Omental fat pad (tissue), 4 donors: ENCODE measurements at places on chromosomes 7 and 10.

DNA sequence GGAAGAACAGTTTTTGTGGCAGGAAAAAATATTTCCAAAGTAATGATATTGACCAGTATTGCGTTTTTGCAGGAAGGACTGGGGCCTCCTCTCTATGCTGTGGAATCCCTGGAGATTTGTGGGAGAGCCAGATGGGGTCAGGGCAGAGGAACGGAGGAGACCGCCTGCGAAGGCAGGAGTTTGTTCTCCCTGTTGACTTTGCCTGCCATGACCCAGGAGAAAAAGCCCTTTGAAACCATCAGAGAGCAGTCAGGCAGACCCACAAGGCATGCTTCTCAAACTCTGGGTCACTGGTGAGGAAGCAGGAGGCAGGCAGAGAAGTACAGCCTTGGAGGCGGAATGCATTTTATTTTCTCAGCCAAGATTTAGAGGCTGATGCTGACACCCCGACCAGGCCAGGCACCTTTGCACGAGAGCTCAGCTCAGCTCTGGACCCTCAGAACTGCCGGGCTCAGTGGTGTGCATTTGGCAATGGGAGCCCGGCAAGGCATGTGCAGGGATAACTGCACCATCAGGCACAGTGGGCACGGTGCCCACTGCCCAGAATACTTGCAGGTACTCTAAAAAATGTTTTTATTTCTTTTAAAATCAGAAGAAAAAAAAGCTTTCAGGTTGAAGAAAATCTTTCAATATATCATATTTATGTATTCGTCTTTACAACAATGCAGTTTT, 410.4 kb downstream of the RPS24 start:
- DNase-seq: no peak

- no peak for DNase-seq
These were observed 9.0 kb upstream of the CAMK1D start for GRCh38 chr10:12340371-12340770.

DNA sequence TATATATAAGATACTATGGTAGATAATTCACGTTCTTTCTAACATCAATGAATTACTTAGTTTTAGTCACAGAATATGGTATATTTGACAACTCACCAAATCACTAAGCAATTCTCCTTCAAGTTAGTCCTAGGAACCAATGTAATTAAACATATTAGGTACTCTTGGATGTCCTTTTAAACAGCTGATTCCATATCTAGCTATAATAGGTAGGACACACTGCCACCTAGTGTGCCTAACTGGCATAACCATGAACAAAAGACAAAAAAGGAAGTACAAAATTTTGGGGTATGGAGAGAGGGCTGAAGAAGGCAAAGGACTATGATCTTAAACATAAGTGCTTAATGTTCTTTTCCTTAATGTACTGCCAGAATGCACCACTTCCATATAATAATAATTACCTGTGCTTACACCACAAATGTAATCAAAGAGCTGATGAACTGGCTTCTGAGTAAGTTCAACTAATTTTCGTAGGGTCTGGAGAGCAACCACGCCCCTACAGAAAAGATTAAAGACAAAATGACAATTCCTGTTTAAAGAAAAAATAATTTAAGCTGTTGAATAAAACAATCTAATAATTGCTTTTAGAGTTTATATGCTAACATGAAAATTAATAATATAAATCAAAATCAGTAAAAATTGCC, 28.7 kb downstream of the PNPLA8 start:
- peak; percentile 44 for DNase-seq

GRCh38 chr7:46291601-46292150, 370.6 kb upstream of the IGFBP3 start:
- no peak for DNase-seq

- no peak for DNase-seq
These were observed 92.3 kb downstream of the CTNNA3 start for GRCh38 chr10:67603701-67604100.

DNA sequence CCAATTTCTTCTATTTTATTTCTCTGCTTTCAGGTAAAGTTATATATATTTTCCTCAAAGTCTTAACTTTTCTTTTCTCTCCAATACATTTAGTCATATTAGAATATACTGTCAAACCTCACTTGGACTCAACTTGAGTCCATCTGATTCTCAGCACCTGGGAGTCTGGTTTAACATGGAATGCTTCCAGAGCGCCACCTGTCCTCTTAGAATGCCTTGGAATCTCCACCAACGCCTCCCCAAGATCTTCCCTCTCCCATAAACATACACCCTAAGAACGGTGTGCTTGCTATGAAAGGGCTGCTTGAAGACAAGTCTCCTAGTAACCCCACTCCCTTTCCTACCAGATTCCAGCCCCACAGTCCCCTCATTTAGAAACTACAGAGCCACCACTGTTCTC, 229.1 kb upstream of the MKLN1 start:
- no peak for DNase-seq

DNA sequence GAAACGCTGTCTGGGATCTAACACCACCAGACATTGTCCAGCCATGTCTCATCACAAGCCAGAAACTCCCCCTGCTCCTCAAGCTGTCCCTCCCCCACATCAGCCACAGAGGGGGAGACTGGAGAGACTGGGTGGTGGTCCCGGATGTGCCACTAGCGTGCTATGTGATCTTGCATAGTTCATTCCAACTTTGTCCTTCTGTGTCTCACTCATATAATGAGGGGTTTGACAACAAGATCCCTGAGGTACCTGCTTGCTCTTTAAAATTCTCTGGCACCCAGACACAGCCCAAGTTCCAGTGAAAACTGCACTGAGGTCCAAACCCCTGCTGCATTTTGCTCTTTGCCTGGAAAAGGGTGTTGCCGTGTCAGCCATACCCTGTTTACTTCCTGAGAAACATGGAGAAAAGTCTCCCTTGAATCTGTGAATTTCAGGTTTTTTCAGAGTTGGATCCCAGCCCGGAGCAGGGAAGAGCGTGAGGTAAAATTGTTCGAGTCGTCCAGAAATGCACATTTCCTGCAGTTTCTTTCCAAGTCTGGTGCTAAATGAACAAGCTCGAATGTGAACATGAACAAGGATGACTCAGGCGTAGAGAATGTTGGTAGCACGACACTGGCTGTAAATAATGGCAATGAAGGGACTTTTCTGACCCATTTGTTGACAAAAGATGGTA, 156.6 kb downstream of the CCDC3 start:
- DNase-seq: no peak

- no peak for DNase-seq
These were observed 62.7 kb downstream of the CUZD1 start for GRCh38 chr10:122782911-122783310.

DNA sequence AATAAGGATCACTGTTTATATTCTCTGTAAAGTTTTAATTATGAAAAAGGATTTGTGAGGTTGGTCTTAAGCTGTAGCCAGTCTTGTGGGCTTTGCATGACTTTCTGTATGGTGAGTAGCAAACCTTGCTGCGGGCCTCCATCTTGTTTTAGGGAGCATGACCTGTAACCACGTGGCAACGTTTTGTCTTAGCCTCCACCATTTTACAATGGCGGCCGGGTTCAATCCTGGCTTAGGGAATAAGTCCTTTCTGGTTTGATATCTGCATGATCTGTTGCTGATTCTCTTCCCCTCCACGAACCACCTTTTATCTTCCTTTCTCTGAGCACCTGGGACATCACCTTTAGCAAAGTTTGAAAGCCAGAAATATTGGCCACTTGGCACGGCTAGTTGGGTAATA, 32.5 kb upstream of the OPTN start:
- no peak for DNase-seq

DNA sequence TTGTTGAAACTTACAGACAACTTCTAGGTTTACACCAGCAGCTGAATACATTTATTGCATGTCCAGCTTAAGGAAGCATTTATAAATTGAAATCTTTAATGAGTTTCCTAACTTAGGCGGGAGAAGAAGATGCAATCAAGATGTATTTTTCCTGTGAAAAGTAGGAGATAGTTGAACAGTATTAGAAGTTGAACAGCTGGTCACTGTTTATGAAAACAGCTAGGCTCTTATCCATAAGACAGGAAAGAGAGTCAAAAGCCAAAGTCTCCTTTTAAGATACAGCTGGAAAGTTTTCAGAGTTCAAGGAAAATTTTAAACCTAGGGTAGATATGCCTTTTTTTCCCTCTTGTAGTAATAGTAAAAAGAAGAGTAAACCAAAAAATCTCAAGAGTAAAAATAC, 236.1 kb upstream of the FERD3L start:
- DNase-seq: no peak

- no peak for DNase-seq
These were observed 908.0 kb upstream of the SORCS1 start for GRCh38 chr10:108072466-108072865.

GRCh38 chr10:65518379-65518778, 1407.5 kb upstream of the LRRTM3 start:
- DNase-seq: no peak

- no peak for DNase-seq
These were observed 6.0 kb upstream of the MNX1 start for GRCh38 chr7:157016352-157017041.

DNA sequence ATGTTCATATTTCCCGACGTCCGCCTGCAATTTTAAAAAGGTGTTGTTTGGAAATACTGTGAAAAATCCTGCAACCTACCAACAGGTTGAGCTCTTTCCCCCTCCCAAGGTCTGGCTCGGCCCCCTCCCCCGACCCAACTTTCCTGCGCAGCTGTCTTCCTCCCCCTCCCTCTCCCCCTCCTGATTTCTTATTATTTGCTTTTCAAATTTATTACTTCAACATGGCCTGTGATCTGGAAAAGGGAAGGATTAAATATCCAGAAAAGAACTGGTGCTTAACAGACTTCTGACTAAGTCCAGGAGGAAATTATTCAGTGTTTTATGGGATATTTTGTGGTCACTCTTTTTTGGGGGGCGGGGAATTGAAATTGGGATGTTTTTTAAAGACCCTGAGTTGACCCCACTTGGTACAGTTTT, 2.4 kb downstream of the ARID5B start:
- no peak for DNase-seq

DNA sequence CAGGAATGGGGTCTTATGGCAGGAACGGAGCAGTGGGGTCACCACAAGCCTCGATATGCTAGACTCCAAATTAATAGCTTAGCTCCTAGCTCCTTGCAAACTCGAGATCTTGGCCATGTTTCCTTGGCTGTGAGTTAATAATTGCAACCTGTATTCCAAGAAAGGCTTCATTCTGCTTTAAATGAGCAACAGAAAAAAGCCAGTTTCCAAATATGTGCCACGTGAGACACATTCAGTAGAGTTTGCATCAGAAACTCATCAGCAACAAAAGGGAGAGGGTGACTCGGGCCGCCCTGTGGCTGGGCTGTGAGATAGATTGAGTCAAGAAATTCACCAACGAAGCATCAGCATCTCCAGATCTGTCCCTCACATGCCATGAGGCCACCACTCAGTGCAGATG, 112.0 kb downstream of the NPTX2 start:
- no peak for DNase-seq

- DNase-seq: no peak
These were observed 353.3 kb upstream of the VSTM2A start for GRCh38 chr7:54188843-54189242.

DNA sequence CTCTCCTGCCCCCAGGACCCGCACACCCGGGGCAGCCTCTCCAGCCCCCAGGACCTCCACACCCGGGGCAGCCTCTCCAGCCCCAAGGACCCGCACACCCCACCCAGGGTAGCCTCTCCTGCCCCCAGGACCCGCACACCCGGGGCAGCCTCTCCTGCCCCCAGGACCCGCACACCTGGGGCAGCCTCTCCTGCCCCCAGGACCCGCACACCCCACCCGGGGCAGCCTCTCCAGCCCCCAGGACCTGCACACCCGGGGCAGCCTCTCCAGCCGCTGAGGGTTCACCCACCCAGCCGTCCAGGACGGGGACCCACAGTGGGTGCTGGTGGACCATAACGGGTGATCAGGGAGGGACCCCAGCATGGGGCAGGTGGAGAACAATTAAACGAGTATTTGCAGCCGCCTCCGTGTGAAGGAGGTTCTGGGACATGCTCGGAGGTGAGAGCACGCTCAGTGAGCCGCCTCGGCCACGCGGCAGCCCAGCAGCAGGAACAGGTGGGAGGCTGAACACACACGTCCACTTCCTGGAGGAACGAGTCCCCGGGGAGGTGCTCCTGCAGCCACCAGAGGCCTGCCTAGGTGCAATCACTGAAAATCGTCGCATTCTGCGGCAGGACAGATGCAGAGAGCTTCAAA, 107.9 kb downstream of the PDGFA start:
- DNase-seq: no peak

GRCh38 chr7:15752377-15752776, 65.9 kb upstream of the MEOX2 start:
- DNase-seq: no peak

- no peak for DNase-seq
These were observed 4.8 kb downstream of the ADCK2 start for GRCh38 chr7:140677496-140677895.

DNA sequence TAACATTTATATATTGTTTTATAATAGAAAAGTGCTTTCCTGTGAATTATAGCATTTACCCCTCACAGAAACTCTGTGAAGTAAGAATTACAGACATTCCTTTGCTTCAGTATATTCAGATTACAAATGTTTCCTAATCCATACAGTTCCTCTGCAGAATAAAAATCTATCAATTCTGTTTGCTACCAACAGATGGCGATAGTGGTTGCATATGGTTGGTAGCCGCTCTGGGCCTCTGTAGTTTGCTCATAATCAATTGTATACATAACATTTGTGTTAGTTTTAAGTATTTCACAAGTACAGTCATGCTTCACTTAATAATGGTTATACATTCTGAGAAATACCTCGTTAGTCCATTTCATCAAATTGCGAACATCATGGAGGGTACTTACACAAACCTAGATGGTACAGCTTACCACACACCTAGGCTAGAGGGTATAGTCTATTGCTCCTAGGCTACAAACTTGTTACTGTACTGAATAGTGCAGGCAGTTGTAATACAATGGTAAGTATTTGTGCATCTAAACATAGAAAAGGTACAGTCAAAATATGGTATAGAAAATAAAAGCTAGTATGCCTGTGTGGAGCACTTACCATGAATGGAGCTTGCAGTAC, 94.4 kb upstream of the STEAP4 start:
- DNase-seq: no peak

DNA sequence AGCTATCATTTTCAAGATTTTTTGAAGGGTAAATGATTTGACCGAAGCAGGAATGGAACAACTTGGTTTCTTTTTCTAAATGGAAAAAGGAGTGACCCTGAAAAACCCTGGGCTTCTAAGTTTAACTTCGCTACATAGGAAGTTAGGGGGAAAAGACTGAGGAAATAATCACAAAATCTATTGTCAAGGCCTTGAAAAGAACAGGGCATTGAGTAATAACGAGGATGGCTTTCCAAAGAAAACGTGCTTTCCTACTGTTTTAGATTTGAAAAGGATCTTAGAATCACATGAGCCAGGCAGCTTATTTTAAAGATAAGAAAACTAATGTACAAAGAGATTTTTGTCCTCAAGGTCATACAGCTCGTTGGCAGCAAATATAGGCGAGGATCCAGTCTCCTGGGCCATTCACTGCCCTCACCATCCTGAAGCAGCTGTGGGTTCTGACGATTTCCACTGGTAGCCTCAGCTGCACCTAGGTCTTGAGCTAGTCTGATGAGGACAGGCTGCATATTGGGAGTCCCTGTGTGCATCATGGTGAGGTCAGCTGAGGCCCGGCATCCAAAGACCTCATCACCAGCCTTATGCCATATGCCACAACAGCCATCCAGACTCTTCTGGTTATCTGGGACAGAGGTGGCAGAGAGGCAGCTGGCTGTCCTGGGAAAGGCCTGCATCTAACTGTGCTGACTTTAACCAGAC, 384.7 kb upstream of the NRP1 start:
- no peak for DNase-seq
